ENCODE measurements at places on chromosomes 4 and X. TPM values are rescaled to one million over a fixed set of nuclear protein-coding genes. Genes with fewer than 3 reads are reported as not detected.

DNA sequence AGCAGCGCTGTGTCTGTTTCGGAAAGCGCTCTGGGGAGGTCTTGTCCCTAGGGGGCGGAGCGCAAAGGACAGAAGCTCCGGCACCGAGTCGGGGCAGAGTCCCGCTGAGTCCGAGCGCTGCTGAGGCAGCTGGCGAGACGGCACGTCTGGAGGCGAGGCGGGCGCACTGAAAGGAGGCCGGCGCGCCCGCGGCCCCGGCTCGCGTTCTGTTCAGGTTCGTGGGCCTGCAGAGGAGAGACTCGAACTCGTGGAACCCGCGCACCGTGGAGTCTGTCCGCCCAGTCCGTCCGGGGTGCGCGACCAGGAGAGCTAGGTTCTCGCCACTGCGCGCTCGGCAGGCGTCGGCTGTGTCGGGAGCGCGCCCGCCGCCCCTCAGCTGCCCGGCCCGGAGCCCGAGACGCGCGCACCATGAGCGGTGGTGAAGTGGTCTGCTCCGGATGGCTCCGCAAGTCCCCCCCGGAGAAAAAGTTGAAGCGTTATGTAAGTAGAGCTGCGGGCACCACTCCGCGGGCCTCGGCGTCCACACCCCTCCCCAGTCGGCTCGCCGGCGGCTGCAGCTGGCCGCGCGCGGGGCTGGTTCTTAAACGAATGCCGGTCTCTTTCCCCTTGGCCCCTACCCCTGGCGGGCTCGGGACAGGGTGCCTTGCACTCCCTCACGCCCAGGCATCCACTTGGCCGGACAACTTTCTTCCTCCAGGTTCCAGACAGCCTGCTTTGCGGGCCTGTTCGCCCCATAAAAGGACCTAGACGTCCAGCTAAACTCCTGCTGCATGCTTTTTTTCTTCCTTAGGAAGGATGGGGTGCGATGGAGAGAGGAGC is at the start of gene GAB1:
Gene GAB1 (plus strand): TSS at position 96 of the 819 bp plus-strand sequence. CDS start 313 bp downstream, at position 409.
- peak; percentile 67 for DNase-seq

- no peak for DNase-seq
Observed at GRCh38 chr4:184248216-184248615, 30.5 kb upstream of the ENPP6 start.

GRCh38 chr4:92120810-92121498 is 182.8 kb upstream of the GRID2 start:
- no peak for DNase-seq

TMEM185A gene
- total RNA-seq = 21.0 TPM

FDCSP gene
- total RNA-seq = not detected

G3BP2 gene
- 103 TPM for total RNA-seq
